ENCODE measurements at places on chromosomes 2 and 18.

- no peak for DNase-seq
Observed at GRCh38 chr2:69798909-69799526, 30.4 kb upstream of the GMCL1 start.

GRCh38 chr2:67446491-67446911 lies 49.4 kb downstream of the ETAA1 start:
- DNase-seq, result no peak

DNA sequence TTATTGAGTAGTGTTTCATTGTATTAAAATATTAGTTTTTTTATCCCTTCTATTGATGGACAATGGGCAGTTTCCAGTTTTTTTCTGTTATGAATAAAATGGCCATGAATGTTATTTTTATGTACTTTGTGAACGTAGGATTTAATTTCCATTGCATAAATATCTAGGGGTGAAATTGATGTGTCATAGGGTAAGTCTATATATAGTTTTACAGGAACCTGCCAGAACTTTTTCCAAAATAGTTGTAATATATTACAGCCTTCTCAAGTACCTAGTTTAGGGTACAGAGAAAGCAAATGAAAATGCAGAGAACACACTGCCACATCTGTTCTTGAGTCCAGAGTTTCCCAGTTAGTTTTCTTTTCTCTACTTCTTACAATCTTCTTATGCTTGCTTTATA lies 378.6 kb downstream of the MEIS1 start:
- no peak for DNase-seq

DNA sequence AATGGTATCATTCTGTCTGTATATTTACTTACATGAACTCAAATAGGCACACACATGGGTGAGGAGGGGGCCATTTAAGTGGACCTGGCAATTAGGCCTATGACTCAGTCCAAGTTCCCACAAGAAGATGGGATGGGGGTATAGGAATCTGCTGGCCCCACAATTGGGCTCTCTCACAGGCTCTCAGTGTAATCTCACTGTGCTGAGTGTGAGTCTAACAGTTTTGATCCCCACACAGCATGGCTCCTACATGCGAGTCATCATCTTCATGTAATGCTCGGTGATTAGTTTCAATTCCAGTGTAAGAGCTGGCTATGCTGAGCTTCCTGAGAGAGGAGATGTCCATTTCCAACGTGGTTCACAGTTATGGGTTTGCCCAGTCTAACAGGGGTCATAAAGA lies 114.0 kb downstream of the GATA6 start:
- no peak for DNase-seq

DNA sequence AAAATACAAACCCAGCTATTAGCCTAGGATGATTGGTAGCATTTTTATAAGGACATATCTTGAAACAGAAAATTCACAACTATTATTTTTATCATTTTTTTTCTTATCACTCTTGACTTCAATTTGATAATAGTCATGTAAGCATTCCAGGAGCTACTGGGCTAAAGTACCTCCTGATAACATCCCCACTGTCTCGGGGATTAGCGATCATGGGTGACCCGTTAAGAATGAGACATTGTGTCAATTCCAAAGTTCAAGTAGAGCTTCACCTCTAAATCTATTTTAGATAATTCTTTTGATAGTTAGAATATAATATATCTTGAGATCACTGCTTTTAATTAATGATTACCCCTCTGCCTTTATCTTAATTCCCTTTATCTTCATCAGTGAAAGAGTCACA lies 1204.5 kb upstream of the CHAC2 start:
- no peak for DNase-seq

DNA sequence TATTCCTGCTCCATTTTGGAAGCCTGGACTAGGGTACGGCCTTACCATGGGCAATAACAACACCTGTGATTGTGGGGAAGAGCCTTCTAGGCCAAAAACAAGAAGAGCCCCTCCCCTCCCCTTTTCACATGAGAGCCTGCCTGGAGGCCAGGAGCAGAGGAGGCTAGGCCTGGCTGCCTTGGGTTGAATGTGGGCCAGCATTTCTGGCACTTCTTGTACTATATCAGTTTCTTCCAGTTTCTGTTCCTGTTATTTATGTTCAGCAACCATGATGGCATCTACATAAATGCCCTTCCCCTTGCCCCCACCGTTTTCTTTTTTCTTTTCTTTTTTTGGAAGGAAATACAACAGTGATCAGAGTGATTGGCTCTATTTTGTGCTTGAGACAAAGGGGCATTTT lies 58.4 kb downstream of the KCTD18 start:
- DNase-seq, result no peak

DNA sequence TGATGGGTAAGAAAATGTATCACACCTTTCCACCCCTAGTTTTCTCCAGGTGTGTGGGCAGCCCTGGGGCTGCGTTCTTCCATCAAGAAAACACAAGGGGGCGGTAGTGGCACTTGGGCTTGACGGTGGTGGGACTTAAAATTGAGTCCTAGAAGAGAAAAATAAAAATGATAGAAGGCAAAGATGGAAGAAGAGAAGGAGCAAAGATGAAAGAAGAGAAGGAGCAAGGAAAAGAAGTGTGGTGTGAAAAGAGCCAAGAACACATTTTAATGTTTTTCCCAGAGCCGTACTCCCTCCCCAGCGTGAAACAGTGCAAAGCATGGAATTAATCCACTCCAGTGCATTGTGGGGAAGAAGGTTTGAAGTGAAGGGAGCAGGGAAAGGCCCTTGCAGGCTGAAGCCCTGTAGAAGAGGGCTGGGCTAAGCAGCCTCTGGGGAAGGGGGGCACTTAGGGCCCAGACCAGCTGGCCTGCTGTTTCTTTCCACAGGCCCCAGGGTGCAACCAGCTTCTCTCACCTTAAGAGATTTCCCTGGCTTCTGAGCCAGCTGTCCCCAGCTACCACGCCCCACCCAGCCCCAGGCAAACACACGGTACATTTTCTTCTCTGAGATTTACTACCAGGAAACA lies 256.8 kb downstream of the RNF152 start:
- DNase-seq, result peak; percentile 10

GRCh38 chr2:54103454-54104314 lies 11.7 kb upstream of the ACYP2 start:
- DNase-seq, result no peak

GRCh38 chr2:133352719-133353118 lies 215.5 kb downstream of the NCKAP5 start:
- no peak for DNase-seq

GRCh38 chr2:59899692-59900091 lies 653.8 kb downstream of the BCL11A start:
- no peak for DNase-seq

DNA sequence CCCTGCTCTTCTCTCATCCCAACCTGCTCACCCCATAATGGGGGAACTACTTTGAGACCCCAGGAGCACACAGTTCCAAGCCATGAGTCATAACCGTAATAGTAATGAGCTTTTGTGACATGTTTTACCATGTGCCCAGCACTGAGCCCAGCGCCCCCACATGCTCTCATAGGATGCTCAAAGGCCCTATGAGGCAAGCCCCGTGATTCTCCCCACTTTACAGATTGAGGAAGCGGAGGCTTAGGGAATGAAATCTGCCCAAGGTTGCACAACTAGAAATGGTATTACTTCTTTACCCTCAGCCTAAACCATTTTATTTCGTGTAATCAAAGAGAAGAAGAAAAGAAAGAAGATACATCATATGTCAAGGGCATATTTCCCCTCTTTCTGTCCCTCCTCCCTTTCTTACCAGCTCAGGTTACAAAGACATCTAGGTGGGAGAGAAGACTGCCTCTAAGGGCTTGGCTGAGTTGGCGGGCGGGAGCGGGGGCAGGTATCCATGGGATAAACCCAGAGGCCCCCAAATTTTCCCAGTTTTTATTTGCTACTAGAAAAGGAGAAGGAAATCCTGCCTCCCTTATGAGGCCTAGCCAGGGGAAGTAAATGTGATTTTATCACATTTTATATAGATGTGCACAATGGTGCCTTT lies 24.2 kb downstream of the BCL11A start:
- no peak for DNase-seq

GRCh38 chr2:41119489-41119888 lies 667.6 kb upstream of the SLC8A1 start:
- no peak for DNase-seq

DNA sequence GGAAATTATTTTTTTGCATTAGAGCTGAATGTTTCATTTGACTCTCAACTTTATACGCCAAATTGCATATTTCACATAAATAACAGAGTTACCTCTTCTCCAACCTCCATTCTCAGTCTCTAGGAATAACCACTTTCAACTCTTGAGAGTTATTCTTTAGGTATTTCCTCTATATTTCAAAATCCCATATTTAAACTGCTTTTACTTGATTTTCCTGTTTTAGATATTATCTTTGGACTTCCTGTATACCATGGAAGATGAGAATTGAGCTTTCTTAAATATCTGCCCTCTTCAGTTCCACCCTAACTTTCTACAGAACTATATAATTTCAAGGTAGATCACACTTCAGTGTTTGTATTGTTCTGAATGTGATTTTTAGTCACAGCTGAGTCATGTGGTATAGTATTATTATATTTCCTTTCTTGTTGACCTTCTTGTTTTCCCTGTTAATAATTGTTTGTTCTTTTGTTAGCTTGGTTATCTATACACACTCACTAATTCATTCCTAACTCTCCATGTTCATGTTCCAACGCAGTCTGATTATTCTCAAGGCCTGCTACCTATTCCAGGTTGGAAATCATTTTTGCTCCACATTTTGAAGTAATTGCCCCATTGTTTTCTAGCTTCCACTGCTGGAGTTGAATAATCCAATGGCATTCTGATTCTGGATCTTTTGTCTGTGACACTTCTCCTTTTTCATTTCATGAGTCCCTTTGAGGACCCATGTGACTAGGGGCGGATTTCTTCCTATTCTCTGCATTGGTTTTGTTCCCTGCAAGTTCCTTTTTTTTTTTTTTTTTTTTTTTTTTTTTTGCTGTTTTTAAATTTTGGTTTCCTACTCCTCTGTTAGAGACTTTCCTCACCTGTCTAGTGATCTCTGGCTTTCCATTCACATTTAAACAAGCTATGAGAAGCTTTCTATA lies 156.8 kb upstream of the RBMS1 start:
- DNase-seq, result no peak

DNA sequence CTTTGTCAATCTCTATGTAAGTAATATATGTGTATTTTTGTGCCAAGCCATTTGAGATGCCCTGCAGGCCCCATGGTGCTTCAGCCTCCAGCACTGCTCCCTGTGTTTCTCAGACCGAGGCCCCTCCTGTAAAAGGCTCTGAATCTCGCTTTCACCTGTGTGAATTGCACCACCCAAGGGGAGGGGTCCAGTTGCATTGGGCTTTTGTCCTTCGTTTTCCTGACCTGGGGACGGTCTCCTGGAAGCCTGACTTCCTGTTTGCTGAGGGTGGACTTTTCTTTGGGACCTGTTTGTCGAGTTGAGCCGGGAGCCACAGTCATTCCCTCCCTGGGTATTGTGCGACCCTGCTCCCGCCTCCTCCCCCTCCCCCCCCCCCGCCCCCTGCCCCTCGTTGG lies 48.9 kb downstream of the AGAP1 start:
- no peak for DNase-seq

GRCh38 chr18:12774982-12775381 lies 72.1 kb downstream of the PSMG2 start:
- DNase-seq, result no peak

GRCh38 chr18:30359521-30359920 lies 683.0 kb downstream of the DSC3 start:
- DNase-seq, result no peak

DNA sequence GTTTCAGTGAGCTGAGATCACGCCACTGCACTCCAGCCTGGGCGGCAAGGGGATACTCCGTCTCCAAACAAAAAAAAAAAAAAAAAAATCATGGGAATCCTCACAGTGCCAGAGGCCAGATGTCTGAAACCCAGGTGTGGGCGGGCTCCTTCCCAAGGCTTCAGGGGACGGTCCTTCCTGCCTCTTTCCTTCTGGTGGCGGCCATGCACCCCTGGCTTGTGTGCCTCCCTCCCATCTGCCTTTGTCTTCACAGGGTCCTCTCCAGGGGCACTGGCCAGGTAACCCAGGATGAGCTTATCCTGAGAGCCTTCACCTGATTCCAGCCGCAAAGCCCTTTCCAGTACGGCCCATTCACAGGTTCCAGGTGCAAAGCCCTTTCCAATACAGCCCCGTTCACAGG lies 40.9 kb upstream of the GPC1 start:
- no peak for DNase-seq

GRCh38 chr2:46032161-46032813 lies 264.9 kb upstream of the EPAS1 start:
- no peak for DNase-seq

GRCh38 chr18:63832470-63832869 lies 55.0 kb upstream of the SERPINB2 start:
- no peak for DNase-seq

GRCh38 chr2:175436076-175436475 lies 254.6 kb upstream of the ATP5MC3 start:
- no peak for DNase-seq

GRCh38 chr2:121810959-121811853 lies 55.8 kb downstream of the TSN start:
- no peak for DNase-seq

DNA sequence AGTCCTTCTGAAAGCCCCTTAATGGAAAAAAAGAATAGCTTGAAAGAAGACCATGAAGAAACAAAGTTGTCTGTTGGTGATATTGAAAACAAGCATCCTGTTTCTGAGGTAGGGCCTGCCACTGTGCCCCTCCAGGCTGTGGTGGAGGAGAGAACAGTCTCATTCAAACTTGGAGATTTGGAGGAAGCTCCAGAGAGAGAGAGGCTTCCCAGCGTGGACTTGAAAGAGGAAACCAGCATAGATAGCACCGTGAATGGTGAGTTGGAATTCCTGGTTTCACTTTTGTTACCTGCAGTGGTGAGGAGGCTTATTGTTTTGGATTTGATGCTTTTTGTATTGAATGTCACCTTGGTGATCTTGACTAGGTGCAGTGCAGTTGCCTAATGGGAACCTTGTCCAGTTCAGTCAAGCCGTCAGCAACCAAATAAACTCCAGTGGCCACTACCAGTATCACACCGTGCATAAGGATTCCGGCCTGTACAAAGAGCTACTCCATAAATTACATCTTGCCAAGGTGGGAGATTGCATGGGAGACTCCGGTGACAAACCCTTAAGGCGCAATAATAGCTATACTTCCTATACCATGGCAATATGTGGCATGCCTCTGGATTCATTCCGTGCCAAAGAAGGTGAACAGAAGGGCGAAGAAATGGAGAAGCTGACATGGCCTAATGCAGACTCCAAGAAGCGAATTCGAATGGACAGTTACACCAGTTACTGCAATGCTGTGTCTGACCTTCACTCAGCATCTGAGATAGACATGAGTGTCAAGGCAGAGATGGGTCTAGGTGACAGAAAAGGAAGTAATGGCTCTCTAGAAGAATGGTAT lies 13.3 kb downstream of the SLC20A1 start:
- no peak for DNase-seq

GRCh38 chr2:212882626-212883025 lies 268.8 kb downstream of the IKZF2 start:
- DNase-seq, result no peak

DNA sequence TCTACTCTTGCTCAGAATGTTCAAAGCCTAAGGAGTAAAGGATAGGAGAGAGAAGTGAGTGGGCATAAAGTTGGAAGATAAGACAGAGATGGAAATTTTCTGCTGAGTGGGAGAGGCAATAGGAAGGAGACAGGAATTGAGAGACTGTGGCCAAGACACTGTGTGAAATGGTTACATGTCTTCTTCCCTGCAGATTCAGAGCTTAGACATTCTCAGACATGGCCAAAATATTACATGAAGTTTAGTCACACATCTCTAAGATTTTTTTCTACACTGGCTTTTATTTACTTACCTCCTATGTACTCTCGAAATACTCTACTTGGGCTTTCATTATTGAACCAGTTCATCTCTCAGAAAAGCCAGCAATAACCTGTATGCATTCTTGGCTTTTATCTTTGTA lies 363.0 kb upstream of the FANCL start:
- DNase-seq, result no peak

Measured in naive thymus-derived CD8-positive, alpha-beta T cell (primary cell).